ENCODE measurements at places on chromosomes 16 and 17.

GRCh38 chr17:35423761-35424160 is 8.5 kb downstream of the SLFN12 start:
- DNase-seq: no peak

DNA sequence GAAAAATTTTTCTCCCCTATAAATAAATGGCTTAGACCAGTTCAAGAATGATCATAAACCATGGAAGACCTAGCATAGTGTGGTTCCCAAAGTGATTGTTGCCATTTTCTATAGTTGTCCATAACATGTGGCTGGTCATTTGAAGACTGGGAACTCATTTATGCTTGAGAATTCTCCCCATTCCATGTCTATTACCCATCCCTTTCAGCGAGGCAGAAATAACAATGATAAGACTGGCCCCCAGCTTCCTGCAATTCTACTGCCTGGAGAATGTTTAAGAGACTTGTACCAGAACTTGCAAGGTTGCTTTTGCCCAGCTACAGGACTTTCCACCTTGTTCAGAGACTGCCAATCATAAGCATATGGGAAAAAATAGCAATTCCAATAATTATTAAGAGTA is 146.5 kb upstream of the CDH11 start:
- no peak for DNase-seq

DNA sequence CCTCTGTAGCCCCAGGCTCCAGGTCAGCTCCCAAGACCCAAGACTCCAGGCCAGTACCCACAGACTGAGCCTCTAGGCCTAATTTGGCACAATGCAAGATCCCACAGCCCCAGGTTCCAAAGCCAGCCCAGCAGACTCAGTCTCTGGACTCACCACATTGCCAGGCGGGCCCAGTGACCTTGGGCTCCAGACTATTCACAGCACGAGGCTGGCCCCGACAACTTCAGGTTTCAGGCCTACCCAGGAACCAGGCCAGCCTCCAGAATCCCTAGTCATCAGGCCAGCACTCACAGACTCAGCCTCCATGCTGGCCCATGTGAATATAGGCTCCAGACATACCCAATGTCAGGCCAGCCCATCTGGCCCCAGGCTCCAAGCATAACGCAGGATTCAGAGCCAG is 103.8 kb downstream of the CEP112 start:
- DNase-seq: no peak

DNA sequence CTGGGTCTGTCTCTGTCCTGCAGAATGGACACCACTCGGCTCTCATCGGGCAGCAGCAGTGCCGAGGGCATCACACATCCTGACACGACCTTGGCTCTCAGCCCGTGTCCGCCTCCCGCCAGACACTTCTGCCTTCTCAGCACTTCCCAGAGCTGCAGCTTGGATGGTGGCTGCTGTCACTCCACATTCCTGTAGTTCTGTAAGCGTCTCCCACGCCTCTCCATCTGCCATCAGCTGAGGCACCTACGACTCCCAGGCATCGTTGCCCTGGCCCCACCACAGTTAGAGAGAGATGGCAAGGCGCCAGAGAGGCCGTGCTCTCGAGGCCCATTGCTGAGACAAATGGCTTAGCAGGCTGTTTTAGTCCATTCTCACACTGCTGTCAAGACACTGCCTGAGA is 195.9 kb upstream of the CHMP6 start:
- DNase-seq: no peak

GRCh38 chr17:77891602-77892001 is 66.9 kb upstream of the TNRC6C start:
- no peak for DNase-seq

GRCh38 chr17:67415291-67415690 is 38.2 kb downstream of the PITPNC1 start:
- DNase-seq: no peak

- DNase-seq: peak; percentile 64
Observed at GRCh38 chr16:75250809-75251279, 580 bp downstream of the BCAR1 start.

- no peak for DNase-seq
Observed at GRCh38 chr16:70018254-70018653, 67.1 kb downstream of the CLEC18A start.

DNA sequence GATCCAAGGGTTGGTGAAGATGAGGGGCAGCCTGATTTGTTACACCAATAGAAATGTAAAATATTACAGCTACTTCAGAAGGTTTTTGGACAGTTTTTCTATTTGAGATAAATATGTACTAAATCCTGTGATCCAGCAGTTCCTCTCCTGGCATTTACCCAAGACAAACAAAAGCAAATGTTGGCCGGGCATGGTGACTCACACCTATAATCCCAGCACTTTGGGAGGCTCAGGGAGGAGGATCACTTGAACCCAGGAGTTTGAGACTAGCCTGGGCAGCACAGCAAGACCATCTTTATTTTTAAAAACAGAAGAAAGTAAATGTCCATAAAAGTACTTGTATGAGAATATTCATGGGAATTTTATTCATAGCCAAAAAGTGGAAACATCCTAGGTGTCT is 64.8 kb upstream of the MRC2 start:
- DNase-seq: no peak

DNA sequence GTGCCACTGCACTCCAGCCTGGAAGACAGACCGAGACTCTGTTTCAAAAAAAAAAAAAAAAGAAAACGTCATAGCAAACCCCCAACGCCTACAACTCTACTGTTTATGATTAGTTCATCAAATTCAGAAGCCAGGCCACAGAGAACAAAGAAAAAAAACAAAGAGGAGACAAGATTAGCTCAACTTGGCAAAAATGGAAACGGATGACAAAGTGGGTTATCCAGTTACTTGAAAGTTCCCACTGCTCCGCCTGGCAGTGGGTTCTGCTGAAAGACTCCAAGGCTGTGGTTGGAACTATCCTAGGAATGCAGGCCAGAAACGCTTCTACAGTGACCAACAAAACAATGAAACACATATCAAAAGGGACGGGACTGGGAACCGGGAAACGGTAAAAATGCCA is 53.1 kb downstream of the MRM3 start:
- no peak for DNase-seq

- DNase-seq: no peak
Observed at GRCh38 chr17:44766409-44767038, 7.7 kb downstream of the ADAM11 start.

DNA sequence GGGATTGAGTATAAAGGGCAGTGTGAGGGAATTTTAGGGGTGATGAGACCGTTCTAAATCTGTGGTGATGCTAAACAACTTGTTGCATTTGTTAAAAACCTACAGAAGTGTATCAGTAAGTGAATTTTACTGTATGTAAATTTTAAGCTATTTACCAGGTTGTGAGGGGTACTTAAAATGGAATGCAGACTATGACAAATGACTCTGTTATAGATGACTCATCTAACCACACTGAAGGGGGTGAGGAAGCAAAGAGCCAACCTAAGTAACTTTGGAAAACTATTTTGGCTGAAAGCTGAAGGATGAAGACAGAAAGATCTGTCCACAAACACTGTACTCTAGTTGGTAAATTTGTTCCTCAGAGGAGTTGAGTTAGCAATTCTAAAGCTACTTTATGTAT is 5.3 kb upstream of the MKS1 start:
- DNase-seq: no peak

DNA sequence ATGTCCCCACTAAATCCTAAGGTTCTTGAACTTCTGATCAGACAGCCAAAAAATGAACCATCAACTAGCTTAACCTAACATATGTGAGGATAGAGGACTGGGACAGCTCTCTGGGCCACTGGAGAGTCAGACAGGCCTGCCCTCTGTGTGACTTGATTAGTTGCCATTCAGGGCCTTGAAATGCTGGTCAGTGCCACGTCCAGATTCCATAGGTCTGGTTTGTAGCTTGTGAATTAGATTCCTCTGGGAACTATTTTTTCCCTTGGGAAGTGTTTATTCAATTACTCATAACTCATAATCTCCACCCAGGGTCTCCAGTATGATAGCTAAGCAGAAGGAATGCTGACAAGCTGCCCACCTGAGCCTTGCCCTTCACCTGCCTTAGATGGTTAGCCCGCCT is 48.2 kb downstream of the IGF2BP1 start:
- DNase-seq: no peak

- DNase-seq: no peak
Observed at GRCh38 chr17:48749621-48750553, 21.3 kb upstream of the HOXB13 start.

DNA sequence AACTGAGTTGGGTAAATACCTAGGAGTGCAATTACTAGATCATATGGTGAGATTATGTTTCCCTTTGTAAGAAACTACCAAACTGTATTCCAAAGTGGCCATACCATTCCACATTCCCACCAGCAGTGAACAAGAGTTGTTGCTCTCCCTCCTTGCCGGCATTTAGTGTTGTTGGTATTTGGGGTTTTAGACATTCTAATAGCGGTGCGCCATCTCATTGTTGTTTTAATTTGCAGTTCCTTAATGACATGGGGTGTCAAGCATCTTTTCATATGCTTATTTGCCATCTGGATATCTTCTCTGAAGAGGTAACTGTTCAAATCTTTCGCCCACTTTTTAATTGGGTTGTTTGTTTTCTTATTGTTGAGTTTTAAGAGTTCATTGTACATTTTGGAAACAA is 164.2 kb upstream of the LHX1 start:
- no peak for DNase-seq

Data from progenitor cell of endocrine pancreas (in vitro differentiated cells).